Hypothalamus (tissue), 51 donors: ENCODE measurements at places on chromosomes 13 and 19.

GRCh38 chr19:30106417-30107095 is 164.5 kb downstream of the URI1 start:
- no peak for DNase-seq

- no peak for DNase-seq
Measured at GRCh38 chr13:63700350-63700749, 2284.7 kb upstream of the PCDH20 start.

- no peak for DNase-seq
Measured at GRCh38 chr13:71626421-71627117, 240.4 kb downstream of the DACH1 start.

DNA sequence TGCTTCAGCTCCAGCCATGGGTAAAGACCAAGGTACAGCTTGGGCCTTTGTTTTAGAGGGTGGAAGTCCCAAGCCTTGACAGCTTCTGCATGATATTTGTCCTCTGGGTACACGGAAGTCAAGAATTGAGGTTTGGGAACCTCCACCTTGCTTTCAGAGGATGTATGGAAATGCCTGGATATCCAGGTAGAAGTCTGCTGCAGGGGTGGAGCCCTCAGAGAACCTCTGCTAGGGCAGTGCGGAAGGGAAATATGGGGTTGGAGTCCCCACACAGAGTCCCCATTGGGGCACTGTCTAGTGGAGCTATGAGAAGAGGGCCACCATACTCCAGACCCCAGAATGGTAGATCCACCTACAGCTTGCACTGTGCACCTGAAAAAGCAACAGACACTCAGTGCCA is 23.0 kb upstream of the MYO16 start:
- DNase-seq: no peak

GRCh38 chr13:113049521-113049941 is 56.1 kb upstream of the F7 start:
- DNase-seq: no peak

- no peak for DNase-seq
Measured at GRCh38 chr19:15551293-15552004, 43.1 kb downstream of the CYP4F22 start.

DNA sequence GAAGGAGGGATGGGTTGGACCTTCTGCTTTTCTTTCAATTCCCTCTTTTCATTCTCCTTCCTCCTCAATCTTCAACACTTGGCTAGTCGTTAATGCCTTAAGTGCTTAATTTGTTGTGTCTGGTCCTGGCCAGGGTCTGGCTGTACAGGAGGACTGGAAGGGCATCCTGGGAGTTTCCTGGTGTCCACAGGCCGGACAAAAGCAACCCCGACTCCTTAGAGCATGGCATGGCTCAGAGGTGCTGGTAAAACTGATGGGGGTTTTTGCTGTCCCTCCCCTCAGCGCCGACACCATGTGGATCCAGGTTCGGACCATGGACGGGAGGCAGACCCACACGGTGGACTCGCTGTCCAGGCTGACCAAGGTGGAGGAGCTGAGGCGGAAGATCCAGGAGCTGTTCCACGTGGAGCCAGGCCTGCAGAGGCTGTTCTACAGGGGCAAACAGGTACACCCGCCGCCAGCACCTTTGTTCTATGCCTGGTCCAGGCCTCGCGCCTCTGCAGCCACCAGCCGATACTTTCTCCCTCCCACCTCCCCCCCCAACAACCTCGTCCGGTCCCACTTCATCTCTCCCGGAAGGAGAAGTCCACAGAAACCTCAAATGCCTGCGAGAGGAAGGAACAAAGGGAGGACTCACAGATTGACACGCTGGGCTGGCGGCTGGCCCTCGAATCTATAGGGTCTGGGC is 1.4 kb downstream of the UHRF1 start:
- no peak for DNase-seq

DNA sequence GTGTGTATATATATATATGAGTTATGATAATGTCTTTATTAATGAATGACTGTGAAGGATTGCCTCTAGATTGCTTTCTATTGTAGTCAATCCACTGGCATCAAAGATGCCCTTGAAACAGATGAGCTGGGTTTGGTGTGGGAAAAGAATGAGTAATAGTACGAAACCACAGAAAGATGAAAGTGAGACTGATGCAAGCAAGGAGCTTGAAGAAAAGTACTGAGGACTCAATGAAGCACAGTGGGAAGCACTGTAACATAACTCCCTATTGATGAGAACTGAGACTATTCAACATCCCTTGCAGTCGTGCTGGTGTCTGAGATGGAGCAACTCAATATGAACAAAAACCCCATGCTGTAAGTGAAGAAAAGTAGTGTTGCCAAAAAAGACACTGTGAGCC is 1794.2 kb downstream of the SLITRK5 start:
- no peak for DNase-seq

GRCh38 chr13:78719367-78719766 is 60.4 kb upstream of the OBI1 start:
- no peak for DNase-seq

DNA sequence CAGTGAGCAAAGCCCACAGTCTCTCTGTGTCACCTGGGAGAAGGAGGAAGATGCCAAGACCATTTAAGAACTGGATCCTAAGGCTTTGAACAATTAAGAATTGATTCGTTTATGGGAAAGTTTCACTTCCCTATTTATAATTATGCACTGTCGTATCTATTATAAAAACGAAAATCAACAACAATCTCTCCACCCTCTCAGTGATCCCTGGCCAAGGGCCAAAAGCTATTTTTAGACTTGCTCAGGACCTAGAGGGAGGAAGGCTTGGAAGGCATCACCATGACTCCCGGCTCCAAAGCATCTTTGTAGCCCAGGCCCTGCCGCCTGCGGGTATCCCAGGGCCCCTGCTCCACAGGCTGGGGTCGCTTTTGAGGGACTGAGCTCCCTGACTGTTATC is 1.3 kb downstream of the RHPN2 start:
- DNase-seq: no peak

DNA sequence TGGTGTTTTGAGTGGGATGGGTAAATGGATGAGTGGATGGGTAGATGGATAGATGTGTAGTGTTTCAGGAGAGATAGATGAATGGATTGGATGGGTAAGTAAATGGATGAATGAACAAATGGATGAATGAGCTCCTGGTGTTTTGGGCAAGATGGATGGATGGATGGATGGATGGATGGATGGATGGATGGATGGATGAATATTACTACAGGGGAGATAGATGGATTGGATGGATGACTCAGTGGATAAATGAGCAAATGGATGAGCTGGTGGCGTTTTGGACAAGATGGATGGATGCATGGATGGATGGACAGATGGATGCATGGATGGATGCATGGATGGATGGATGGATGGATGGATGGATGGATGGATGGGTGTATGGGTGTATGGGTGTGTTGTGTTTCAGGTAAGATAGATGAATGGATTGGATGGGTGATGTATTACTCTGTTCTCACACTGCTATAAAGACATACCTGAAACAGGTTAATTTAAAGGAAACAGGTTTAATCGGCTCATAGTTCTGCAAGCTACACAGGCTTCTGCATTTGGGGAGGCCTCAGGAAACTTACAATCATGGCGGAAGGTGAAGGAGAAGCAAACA is 12.3 kb downstream of the ZSWIM4 start:
- DNase-seq: no peak

DNA sequence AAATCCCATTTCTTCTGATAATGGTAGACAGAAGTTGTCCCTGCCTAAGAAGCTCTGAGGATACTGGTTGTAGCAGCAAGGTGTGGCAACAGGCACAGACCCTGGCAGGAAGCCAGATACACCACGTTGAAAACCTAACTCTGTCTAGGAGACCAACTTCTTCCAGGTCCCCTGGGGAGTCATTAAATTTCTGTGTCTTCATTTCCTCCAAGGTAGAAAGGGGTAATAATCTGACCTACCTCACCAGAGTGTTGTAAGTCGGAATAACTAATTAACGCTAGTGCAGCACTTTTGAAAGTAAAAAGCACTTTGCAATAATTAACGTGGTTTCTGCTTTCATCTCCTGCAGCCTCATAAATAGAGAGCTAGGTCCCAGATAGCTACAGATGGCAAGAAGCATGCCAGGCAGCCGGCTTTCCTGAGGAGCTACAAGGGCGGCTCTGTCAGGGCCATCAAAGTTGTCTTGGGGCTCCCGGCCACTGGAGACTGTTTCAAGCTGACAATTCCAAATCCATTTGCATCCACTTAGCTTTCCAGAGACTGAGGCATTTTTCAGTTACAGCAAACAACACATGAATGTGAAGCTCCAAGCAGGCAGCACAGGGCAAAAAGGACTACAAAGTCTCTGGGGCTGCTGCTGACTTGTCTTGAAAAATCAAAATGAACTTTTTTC is 176.2 kb downstream of the FOXO1 start:
- DNase-seq: no peak

GRCh38 chr13:112005925-112006324 is 61.0 kb upstream of the SOX1 start:
- no peak for DNase-seq

GRCh38 chr13:27158335-27158734 is 13.3 kb downstream of the USP12 start:
- no peak for DNase-seq

DNA sequence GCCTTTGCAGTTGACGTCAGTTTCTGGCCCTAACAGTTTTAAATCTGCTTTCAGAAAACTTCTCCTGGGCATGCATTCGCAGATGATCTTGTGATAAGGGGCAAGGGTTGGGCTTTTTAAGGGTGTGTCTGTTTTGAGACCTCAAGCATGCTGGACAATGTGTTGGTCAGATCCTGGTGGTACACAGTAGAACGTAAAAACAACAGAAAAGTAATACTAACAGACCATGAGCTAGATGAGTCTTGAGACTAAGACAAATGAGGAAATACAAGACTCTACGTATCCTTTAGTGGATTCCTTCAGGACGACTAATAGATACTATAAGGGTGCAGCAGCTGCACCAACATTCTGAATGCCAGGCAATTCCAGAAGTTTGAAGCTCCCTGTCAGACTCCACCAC is 237.6 kb downstream of the DNAJC15 start:
- no peak for DNase-seq
